ENCODE measurements at places on chromosomes 5 and 9.

- H3K36me3 ChIP-seq = no peaks in the 10 kb centered on the region
- DNase-seq = no peak
- no peak overlapping the region for H3K4me3 ChIP-seq
These were observed 11.4 kb downstream of the VCAN start for GRCh38 chr5:83482961-83483360.

- H3K27me3 ChIP-seq = no peaks in the 10 kb centered on the region
- H3K27ac ChIP-seq = no peak overlapping the region
- no peaks in the 10 kb centered on the region for H3K36me3 ChIP-seq
- no peaks in the 10 kb centered on the region for H3K4me1 ChIP-seq
These were observed 38.2 kb upstream of the CPEB4 start for GRCh38 chr5:173849908-173850307.

GRCh38 chr5:35092703-35093102 lies 45.0 kb upstream of the AGXT2 start:
- no peaks in the 10 kb centered on the region for H3K4me1 ChIP-seq
- H3K36me3 ChIP-seq = no peaks in the 10 kb centered on the region
- no peak overlapping the region for H3K4me3 ChIP-seq
- DNase-seq = no peak
- H3K27ac ChIP-seq = no peak overlapping the region

- no peak for DNase-seq
- H3K27me3 ChIP-seq = no peaks in the 10 kb centered on the region
These were observed 168.0 kb downstream of the TAF11L14 start for GRCh38 chr5:17802256-17802655.

GRCh38 chr9:36486329-36486932 lies 86.3 kb upstream of the MELK start:
- H3K27ac ChIP-seq = peak overlapping the region; percentile 95
- no peak for DNase-seq
- H3K27me3 ChIP-seq = no peaks in the 10 kb centered on the region
- H3K36me3 ChIP-seq = no peaks in the 10 kb centered on the region
- H3K4me3 ChIP-seq = peak overlapping the region; percentile 77

DNA sequence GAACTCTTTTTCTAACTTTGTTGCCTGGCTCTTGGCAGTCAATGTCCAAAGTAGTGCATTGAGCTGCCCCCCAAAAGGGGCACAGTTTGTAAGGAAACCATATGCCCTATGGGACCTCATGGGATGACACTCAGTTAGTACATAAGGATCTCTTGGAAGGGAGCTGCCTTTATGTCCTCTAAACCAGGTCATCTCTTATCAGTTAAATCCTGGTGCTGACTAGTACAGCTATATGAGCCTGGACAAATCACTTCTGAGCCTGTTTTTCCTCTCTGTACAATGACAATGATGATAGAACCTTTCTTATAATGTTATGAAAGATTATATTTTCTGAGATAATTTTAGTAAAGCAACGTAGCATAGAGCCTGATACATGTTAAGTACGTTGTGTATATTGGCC lies 44.1 kb downstream of the PIK3R1 start:
- no peak overlapping the region for H3K4me3 ChIP-seq
- no peaks in the 10 kb centered on the region for H3K36me3 ChIP-seq
- no peaks in the 10 kb centered on the region for H3K27me3 ChIP-seq

- H3K4me1 ChIP-seq = no peaks in the 10 kb centered on the region
- H3K36me3 ChIP-seq = no peaks in the 10 kb centered on the region
- H3K4me3 ChIP-seq = no peak overlapping the region
These were observed 92.5 kb downstream of the PCDH1 start for GRCh38 chr5:141785711-141786110.

DNA sequence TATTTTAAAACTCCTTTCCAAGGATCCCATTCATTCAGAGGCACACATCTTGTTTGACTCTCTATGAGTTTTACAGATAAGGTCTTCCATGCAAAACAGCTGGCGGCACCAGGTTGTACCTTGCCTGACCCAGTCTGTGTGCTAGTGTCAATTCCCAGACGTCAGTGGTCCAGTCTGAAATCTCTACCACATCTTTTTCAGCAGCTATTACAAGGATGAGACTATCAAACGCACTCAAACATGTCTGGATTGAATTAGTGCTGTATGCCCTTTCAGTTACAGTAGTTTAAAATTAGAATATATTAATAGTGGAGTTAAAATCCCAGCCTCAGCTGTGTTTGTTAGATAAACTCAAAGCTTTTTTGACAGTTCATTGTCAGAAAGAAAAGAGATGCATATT lies 11.7 kb downstream of the CDC14B start:
- H3K4me1 ChIP-seq = peaks cover 4% of the 10 kb centered on the region
- H3K27me3 ChIP-seq = no peaks in the 10 kb centered on the region
- no peak for DNase-seq
- H3K27ac ChIP-seq = no peak overlapping the region

DNA sequence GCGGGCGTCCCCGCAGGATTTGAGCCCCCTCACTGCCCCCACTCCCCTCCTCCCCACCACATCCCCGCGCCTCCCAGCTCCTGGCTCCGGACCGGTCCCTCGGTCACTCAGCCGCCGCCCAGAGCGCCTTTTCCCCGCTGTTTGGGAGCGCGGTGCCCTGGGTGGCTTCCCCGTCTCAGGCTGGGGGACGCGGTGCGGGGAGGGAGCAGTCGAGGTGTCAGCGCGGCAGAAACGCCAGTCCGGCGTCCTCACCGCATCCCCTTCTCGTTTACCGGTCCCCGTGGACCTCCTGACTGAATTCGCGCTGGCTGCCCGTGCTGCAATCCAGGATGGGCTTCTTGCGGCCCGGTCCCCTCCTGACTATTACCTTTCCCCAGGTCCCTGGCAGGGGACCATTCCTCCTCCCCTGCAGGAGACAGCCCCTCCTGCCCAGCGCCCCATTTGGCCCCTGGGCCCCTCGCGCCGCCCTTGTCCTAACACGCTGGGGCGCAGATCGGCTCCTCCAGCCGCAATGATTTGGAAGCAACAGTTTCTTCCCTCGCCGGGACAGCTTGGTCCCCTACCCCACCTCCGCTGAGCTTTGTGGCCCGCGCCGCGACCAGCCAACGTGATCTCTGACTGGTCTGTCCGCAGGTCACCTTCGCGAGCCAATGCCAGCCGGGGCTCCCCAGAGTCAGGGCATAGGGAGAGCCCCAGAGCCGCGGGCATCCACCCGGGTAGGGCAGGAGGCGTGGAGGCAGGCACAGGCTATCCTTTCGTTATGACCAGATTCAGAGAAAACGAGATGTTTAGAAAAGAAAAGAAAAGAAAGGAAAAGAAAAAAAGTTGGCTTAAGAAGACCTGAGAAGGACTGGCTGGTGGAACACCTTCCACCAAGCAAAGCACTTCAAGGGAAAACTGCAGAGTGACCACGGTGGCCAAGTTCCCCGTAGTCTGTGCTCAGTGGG lies 1.2 kb downstream of the ANKRD33B start:
- H3K27me3 ChIP-seq = peaks cover 25% of the 10 kb centered on the region
- peak overlapping the region; percentile 81 for H3K4me3 ChIP-seq
- no peaks in the 10 kb centered on the region for H3K36me3 ChIP-seq
- DNase-seq = peak; percentile 49
- peak overlapping the region; percentile 24 for H3K27ac ChIP-seq
- H3K4me1 ChIP-seq = peaks cover 20% of the 10 kb centered on the region

GRCh38 chr9:131068076-131068816 lies 28.1 kb upstream of the AIF1L start:
- H3K27me3 ChIP-seq = no peaks in the 10 kb centered on the region
- H3K4me3 ChIP-seq = no peak overlapping the region
- H3K4me1 ChIP-seq = no peaks in the 10 kb centered on the region
